Skin of body (tissue), 3 donors: ENCODE measurements at places on chromosomes 3 and 15. TPM values are rescaled to one million over a fixed set of nuclear protein-coding genes. Genes with fewer than 3 reads are reported as not detected.

ITIH1 gene
- total RNA-seq, result 1.3 TPM

GRCh38 chr3:182115328-182116015 lies 403.7 kb downstream of the SOX2 start:
- no peak for DNase-seq

GRCh38 chr3:62028236-62028635 lies 345.1 kb downstream of the FEZF2 start:
- no peak for DNase-seq

DNA sequence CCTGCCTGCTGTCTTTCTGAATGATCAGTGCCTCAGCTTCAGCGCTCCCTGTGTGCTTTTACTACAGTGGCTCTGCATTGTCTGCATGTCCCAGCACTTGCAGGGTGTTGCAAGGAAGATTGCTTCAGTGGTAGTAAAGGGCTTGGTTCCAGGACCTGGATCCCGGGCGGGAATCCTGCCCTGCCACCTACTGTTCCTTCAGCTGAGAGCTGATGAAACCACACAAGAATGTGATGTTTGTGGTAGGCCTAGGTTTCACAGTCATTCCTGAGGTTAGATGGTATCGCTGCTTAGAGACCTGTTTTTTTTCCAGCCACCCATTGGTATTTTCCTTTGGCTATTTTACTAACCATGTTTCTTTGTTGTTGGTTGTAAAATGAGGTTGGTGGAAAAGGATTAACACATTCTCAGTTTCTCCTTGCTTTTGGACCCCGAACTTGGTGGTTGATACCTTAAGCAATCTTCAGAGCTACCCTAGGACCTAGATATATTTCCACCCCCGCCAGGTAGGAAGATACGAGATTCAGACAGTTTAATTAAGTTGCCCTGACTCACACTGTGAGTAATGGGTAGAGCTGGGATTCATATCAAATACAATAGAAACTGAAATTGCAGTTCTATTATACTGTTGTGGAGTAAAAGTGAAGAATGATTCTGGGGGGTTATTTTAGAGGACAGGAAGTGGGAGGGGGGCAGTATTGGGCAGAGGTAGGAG lies 11.4 kb downstream of the GPR87 start:
- peak; percentile 26 for DNase-seq

DNA sequence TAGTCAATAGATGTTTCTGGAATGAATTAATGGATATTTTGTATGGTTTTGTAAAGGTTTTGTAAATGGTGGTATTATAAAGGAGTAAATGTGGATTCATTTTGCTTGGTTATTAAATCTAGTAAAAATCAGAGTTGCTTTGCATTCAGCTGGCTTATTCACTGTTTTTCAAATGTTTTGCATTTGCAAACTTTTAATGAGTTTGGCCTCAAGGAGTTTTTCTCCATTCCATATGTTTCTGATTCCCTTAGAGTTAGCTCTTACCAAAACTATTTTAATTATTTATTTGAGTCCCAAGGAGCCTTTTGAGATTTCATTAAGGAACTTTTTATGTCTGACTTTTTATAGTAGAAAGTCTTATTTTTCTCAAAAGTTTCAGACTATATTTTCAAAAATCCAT lies 992.2 kb downstream of the DIPK2A start:
- DNase-seq, result peak; percentile 83

GRCh38 chr3:22372292-22373062 lies 621.5 kb upstream of the ZNF385D start:
- DNase-seq, result no peak

GOLGA6A gene
- total RNA-seq, result 0.89 TPM

PARP15 gene
- total RNA-seq, result 0.99 TPM

RPS27L gene
- total RNA-seq, result 63.6 TPM

- no peak for DNase-seq
Observed at GRCh38 chr3:177885063-177885462, 651.2 kb upstream of the KCNMB2 start.

GP5 gene
- 0.39 TPM for total RNA-seq

SLC24A5 gene
- total RNA-seq, result 3.6 TPM

DNA sequence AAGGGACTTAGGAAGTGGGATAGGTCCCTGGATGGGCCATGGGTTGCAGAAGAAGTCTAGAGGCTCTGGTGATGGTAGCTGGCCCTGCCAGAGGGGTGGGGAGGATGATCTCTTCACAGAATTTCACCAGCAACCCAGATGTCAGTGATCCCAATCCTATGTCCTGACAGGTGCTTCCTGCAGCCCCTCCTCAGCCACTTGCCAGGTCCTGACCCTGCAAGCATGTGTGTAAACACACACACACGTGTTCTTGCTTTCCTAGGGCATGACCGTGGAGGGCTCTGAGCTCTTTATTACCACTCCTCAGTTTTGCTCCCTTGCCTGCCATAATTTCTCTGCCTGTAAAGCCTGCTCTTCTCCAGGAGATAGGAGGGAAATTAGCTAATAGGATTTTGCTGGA lies 12.5 kb downstream of the TEX264 start:
- no peak for DNase-seq

GRCh38 chr3:94252316-94252715 lies 189.5 kb downstream of the NSUN3 start:
- no peak for DNase-seq

DNA sequence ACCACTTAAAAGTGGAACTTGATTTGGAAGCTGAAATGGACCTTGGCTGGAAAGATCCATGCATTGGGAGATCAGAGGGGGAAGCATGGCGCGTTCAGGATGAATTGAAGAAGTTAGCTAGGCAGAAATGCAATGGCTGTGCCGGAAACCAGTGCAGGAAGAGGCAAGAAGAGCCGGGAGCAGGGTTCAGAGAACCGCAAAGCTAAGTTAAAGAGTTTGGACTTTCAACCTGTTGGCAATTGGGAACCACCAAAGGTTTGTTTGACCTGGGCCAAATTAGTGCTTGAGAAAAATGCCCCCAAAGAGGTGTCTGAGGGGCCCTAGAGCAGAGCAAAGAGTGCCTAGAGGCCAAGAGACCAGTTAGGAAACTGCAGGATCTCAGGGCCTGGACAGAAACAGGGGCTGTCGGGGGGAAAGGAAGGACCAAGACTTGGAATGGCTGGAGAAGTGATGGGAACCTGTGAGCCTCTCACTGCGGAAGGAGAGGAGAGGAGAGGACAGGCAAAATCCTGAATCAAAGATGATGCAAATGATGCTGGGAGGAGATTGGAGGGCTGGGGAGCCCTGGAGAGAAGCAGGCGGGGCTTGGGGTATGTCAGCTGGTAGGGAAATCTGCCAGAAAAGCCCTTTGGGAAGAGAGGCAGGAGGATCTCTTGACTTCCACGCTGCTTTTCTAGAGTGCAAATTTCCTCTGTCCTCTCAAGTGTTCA lies 49.3 kb downstream of the FAM174B start:
- DNase-seq, result no peak

GRCh38 chr3:167469381-167469780 lies 4.5 kb downstream of the SERPINI2 start:
- peak; percentile 15 for DNase-seq

ACP3 gene
- 21.8 TPM for total RNA-seq

GRCh38 chr15:75705854-75706681 lies 6.6 kb downstream of the CSPG4 start:
- no peak for DNase-seq

DNA sequence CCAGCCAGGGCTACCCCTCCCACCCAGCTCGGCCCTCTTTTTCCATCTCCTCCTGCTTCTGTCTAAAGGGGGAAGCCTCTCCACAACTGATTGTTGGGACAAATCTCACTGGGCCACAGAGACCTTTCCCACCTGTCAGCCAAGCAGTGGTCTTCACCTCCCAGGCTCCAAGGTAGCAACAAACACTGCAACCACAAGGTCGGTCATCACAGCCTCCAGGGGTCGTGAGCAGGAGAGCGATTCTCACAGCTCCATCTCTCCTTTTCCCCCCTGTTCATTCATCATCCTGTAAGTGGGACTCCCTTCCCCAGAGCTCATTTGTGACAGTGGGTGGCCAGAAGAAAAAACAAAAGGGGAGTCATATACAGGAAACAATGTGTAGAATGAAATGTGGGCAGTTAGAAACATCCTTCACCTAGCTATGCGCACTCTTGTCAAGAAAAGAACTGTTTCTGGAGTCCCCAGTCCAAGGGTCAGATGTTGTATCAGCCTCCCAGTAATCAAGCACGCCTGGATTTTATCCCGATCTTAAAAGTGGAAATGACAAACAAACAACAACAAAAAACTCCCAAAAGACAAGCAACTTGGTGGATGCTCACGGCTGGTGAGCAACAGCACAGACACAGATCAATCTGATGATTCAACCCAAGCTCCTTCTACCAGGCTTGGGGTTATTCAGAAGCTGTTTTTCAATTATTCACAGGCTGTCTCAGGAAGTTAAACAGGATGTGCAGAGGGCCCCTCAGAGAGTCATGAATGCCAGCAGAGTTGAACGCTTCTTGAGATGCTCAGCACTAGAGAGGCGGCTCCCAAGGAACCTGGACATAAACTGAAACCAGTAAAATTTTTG lies 22.4 kb downstream of the LYZL4 start:
- DNase-seq, result no peak

NANOGP8 gene
- total RNA-seq, result 0.89 TPM

CCRL2 gene
- 1.2 TPM for total RNA-seq

DNA sequence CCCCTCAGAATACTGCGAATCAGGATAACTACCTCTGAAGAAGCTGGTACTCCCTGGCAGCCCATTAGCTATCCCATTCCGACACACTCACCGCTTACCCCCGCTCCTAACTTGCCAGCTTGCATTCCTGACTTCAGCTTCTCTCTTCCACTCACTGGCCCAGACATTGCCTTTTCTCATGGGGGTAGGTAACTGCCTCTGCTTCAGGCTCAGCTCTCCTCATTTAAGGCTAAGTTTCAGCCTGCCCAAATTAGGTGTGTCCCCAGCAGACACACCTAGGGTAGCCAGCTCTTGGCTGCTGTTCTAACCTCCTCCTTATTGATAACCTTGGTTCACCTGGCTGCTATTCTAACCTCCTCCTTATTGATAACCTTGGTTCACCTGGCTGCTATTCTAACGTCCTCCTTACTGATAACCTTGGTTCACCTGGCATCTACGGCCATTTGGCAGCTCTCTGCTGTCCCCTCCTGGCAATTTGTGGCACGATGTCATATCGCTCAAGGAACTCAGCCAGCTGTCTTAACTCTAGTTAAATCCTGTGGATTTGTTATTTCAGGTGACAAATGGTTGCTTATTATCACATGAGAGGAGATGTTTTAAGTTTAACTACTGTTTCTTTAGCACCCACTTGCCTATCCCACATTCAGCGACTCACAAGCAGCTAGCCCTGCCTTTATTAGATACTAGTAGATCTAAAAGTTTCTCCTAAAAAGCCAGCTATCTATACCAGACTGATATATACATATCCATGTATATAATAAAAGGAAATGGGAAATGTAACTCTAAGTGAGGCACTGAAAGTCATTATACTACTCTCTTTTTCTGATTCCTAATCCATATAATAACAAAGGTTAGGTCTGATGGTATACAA lies 106.5 kb upstream of the ACP3 start:
- DNase-seq, result no peak

NOX5 gene
- total RNA-seq, result 0.39 TPM

DNA sequence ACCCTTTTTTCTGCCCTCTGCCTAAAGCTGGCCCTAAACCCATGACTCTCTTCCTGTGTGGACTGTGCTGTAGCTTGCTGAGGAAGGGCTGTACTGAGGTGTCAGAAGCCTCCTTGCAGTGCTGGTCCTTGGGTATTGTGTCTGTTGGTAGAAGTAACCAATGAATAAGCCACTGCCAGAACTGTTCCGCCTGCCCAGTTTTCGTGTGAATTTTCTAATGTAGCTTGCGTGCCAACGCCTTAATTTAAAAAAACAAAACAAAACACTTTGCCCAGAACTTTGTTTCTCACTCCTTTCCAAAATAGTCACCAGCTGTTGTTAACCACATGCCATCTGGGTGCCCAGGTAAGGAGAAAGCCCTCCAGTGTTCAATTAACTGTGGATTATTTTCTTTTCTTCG lies 101.9 kb downstream of the KLHL25 start:
- DNase-seq, result no peak

ADAMTS17 gene
- 17.0 TPM for total RNA-seq

- DNase-seq, result no peak
Observed at GRCh38 chr15:38702178-38702912, 137.7 kb upstream of the RASGRP1 start.

- no peak for DNase-seq
Observed at GRCh38 chr3:67521053-67521646, 133.3 kb downstream of the SUCLG2 start.

DNA sequence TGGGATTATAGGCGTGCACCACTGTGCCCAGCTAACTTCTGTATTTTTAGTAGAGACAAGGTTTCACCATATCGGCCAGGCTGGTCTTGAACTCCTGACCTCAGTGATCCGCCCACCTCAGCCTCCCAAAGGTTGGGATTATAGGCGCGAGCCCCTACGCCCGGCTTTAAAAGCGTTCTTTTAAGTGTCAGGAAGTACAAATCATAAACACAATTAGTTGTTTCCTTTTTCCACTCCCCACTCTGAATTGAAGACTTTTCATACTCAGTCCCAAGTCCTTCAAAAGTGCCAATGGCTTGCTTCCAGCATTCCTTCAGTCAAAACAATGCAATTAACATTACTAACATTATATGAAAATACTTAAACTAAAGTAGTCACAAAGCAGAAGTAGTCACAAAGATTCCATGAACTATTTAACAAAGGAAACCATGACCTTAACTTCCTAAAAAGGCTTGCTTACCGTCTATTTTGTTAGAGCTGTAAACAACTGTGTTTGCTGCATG lies 8.1 kb downstream of the WDR82 start:
- no peak for DNase-seq

DNA sequence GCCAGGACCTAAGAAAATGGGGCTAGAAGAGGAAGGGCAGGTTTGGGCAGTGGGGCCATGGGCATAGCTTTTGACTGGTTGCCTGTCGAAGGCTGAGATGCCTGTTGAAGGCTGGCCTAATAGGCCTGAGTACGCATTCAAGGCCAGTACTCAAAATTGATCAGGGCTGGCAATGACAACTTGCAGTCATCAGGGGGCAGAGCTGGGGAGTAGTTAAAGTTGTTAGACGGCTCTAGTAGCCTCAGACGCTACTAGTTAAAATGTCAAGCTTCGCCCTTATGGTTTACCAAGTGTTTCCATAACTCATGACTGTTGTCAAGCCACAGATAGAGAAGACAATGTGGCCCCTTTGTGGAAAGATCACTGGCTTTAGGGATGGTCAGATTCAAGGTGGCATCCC lies 28.7 kb downstream of the SPG21 start:
- DNase-seq, result no peak
